ENCODE measurements at places on chromosomes 1 and 21.
A peak's percentile ranks its signal among the peaks of the same experiment; 100 is the strongest.

- DNase-seq = no peak
Observed at GRCh38 chr1:93729906-93730305, 48.3 kb upstream of the BCAR3 start.

- no peak for DNase-seq
Observed at GRCh38 chr1:58017641-58018040, 528.9 kb downstream of the OMA1 start.

- DNase-seq = no peak
Observed at GRCh38 chr1:11535316-11535715, 56.4 kb downstream of the DISP3 start.

GRCh38 chr1:162859191-162859590 lies 1.8 kb downstream of the CCDC190 start:
- no peak for DNase-seq

- no peak for DNase-seq
Observed at GRCh38 chr1:146036241-146036964, 14.9 kb upstream of the HJV start.

DNA sequence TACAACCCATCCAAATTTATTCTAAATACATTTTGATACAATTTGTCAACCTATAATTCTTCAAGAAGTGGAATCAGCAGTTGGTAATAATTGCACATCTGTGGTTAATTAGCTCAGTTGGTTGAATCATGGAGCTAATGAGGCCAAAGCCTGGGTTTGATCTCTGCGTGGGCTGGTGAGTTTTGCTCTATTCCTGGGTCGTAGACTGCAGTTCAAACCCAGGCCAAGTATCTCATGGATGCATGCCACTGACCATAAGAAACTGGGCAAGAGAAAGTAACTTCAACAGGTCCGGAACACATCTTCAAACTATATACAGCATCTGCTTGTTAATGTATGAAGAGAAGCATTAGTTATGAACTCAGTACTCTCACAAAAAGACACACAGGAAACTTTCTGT lies 779.7 kb downstream of the USP25 start:
- DNase-seq = no peak

DNA sequence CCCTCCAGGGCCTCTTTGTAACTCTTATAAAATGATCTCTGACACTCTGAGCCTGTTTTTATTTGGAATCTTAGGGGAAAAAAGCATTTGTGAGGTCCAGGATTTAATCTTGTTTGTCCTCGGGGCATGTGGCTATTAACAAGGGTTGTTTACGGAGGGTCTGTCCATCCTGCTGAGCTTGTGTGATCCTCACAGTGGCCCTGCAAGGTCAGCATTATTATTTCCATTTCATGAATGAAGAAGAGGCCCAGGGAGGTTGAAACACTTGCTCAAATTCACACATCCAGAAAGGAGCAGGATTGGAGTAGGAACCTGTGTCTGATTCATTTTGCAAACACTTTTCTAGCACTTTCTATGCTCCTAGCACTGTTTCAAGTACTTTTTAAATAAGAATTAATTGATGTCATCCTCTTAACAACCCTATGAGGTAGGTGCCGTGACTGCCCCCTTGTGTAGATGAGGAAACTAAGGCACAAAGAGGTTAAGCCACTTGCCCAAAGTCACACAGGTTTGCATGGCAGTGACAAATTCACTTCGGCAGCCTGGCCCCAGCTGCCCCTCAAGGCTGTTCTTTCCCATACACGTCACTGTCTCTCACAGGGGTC lies 178.9 kb downstream of the MIS18A start:
- no peak for DNase-seq

DNA sequence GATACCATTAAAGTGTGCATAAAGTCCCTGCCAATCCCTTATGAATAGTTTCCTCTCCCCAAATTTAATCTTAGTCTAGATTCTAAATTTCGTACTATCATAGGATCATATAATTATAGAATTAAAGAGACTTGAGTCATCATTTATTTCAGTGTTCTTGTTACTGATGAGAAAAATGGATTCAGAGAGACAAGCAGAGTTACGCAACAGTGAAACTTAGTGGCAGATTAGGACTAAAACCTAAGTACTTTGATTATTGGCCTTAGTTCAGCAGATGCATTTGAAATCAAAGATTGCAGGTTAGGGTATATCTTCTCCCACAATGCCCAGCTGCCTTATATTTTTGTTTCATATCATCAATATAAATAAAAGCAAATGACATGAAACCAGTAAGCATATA lies 843 bp upstream of the KRTAP19-7 start:
- DNase-seq = no peak

- no peak for DNase-seq
Observed at GRCh38 chr1:160264795-160265307, 2.5 kb upstream of the DCAF8 start.

GRCh38 chr1:178796013-178796412 lies 71.0 kb downstream of the RALGPS2 start:
- DNase-seq = no peak

GRCh38 chr1:184593597-184593996 lies 161.1 kb downstream of the EDEM3 start:
- DNase-seq = no peak

- no peak for DNase-seq
Observed at GRCh38 chr1:54499097-54499359, 49.0 kb upstream of the ACOT11 start.

DNA sequence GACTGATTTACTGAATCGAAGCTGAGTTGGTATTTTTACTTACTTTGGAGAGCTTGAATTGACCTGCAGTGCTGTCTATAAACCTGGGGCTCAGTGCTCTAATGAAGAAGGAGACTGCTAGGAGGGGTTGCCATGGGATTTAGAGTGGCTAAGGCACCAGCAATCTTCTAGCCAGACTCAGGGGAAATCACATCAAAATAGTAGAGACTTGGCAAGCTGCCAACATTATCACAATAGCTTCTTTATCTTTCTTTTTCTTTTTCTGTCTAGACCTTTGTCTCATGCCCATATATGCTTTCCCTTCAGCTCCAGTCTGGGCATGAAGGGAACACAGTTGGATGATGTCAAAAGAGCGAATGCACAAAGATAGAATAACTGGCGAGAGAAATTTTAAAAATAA lies 301.1 kb upstream of the DPYD start:
- DNase-seq = peak; percentile 67

DNA sequence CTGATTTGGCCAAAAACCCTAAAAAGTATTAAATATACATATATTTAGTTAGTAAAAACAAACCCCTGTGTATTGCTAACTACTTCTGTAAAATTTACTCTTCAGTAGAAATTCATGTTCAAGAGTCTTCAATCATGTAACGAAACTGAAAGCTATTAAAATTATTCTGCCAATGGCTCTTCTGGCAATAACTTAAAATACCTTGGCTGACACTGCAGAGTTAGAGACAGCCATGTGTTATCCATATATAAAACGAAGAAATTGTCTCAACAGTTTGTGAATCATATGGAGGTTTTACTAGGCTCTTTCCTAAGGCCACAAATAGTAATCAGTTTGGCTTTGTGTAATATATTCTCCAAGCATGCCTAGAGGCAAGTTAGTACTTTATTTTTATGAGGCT lies 357.2 kb downstream of the COL11A1 start:
- DNase-seq = no peak

DNA sequence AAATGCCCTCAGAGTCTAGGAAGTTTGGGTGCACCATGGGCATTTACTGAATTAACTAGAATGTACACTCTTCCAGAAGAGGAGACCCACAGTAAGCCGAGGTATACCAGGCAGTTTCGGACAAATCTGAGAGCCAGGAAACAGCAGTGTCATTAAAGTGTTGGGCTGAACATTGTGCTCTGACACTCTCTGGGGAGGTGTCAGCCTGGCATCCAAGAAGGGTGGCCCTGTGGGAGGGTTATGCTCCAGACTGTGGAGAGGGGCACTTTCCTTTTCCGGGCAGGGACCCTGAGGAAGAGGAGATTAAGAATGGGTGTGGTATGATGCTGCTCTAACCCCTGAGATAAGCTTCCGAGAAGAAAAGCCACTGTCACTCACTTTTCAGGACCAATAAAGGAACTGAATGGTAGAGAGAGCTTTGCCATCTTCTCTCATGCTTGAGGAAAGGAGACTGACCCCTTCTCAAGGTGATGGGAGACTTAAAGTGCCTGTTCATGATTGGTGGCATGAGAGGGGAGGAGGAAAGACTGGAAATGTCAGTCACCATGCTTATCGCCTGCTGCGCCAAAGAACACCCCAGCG lies 98.2 kb downstream of the UCK2 start:
- DNase-seq = no peak

- peak; percentile 77 for DNase-seq
Observed at GRCh38 chr1:209612646-209613399, 29.3 kb downstream of the CAMK1G start.

DNA sequence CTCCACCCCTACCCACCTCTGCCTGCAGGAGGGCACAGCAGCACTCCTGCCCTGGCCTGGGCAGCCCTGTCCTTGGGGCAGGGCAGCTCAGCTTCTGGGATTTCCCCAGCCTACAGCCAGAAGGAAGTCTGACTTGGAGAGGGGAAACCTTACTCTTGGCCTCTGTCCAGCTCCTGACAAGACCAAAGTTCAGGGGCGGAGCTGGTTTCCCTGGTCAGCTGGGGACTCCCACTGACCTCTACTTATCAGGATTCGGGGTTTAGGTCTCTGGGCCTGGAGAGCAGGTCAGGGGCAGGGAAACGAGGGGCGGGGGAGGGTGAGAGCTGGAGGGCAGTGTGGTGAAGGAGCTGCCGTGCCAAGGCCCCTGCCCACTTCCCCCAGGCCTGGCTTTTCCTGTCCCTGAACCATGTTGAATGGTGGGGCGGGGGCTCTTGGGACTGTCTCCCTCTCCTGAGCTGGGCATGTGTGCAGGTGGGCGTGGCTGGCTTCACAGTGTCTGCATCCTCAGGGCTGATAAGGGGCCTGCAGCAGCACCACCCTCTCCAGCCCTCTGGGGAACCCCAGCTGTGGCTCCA lies 16.8 kb upstream of the ETV3 start:
- peak; percentile 52 for DNase-seq

- DNase-seq = peak; percentile 62
Observed at GRCh38 chr1:32759521-32759981, 57.0 kb upstream of the SYNC start.

DNA sequence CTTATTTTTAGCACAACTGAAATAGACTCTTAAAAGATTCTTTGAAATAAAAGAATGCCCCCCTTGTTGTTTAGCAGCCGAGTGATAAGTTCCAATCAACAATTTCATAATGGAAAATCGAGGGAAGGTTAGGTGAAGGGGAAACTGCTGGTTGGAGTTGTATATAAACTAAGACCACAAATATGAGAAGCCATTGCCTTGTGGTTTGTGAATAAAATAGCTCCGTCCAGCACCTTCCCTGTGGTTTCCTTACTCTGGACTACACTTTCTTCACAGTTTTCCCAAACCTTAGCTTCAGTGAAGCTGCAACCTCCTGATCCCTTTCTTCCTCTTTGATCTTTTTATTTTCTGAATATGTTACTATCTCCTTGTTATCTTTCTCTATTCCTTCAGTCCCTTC lies 6.7 kb upstream of the RAB3GAP2 start:
- DNase-seq = peak; percentile 12

GRCh38 chr1:89666640-89667039 lies 33.7 kb downstream of the LRRC8C start:
- no peak for DNase-seq

- peak; percentile 73 for DNase-seq
Observed at GRCh38 chr1:15985611-15986297, 9.9 kb upstream of the ZBTB17 start.

- DNase-seq = no peak
Observed at GRCh38 chr1:245776139-245776538, 621.4 kb downstream of the KIF26B start.

GRCh38 chr21:34305605-34306604 lies 57.9 kb upstream of the KCNE2 start:
- DNase-seq = no peak

DNA sequence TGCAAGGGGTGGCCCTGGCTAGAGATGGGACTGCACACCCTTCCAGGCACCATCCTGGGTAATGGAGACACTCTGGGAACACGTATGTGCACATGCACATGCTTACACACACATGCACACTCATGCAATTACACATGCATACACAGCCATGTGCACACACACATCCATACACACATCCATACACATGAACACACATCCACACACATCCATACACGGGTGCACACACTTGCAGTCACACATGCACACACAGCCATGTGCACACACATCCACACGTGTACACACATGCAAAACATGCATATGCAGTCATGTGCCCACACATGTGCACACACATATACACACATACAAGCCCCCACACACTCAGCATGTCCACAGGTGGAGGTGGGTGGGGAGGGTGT lies 22.3 kb upstream of the POFUT2 start:
- no peak for DNase-seq

Measured in mammary epithelial cell (primary cell).